ENCODE measurements at places on chromosomes 2 and 18. TPM values are rescaled to one million over a fixed set of nuclear protein-coding genes. Genes with fewer than 3 reads are reported as not detected.

ZCCHC2 gene
- total RNA-seq = 35.5 TPM

TAF1B gene
- total RNA-seq = 70.2 TPM

SCN1A gene
- total RNA-seq = not detected

NAT8 gene
- total RNA-seq = not detected

VWA3B gene
- not detected for total RNA-seq

SPATA3 gene
- not detected for total RNA-seq

SATB2 gene
- 1.3 TPM for total RNA-seq

Data from thoracic aorta endothelial cell (primary cell).